Gastrocnemius medialis (tissue), 4 donors: ENCODE measurements at places on chromosomes 2 and 18. TPM values are rescaled to one million over a fixed set of nuclear protein-coding genes. Genes with fewer than 3 reads are reported as not detected.

- no peaks in the 10 kb centered on the region for H3K4me1 ChIP-seq
- H3K36me3 ChIP-seq: peaks cover 60% of the 10 kb centered on the region
- no peak overlapping the region for H3K4me3 ChIP-seq
- peak overlapping the region; percentile 9 for H3K27ac ChIP-seq
- DNase-seq: no peak
Observed at GRCh38 chr2:8729939-8730338, 48.1 kb downstream of the ID2 start.

DNA sequence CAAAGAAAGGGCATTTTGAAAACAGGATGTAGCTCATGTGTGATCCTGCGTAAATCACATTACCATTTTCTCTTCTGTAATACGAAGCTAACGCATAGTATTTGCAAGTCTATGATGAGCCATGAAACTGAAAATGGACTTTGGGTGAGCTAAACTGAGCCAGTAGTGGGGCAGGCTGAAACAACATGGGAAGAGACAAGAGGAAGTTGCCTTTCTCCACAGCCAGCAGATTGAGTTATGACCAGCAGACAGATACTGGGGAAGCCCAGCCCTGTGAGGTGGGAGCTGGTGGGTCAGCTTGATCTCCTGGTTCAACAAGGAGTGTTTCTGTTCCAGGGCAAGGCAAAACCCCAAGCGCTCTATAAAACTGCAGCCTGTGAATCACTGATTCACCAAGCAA is 11.8 kb downstream of the CYRIA start:
- H3K27me3 ChIP-seq: no peaks in the 10 kb centered on the region
- DNase-seq: no peak
- H3K4me1 ChIP-seq: peaks cover 98% of the 10 kb centered on the region

- no peak overlapping the region for H3K4me3 ChIP-seq
- no peaks in the 10 kb centered on the region for H3K27me3 ChIP-seq
- DNase-seq: no peak
- H3K36me3 ChIP-seq: no peaks in the 10 kb centered on the region
Observed at GRCh38 chr18:39600894-39601293, 2035.3 kb upstream of the CELF4 start.

DNA sequence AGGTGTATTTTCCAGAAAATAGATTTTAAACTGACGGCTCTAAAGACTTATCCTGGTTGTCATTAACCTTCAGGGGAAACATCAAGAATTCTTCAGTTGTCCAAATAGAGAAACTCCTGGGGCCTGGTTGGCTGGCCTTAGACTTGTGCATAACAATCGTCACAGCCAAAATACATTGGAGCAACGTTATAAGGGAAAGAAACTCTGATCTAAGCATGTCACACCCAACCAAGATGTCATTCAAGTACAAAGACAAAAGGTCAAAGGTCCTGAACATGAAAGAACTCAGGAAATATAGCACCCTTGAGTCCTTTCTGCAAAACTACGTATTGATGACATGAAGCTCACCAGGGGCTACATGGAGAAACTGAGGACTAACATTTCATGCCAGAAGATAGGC is 23.8 kb upstream of the APCDD1 start:
- H3K4me1 ChIP-seq: no peaks in the 10 kb centered on the region
- DNase-seq: no peak
- H3K27me3 ChIP-seq: no peaks in the 10 kb centered on the region
- H3K36me3 ChIP-seq: no peaks in the 10 kb centered on the region
- no peak overlapping the region for H3K4me3 ChIP-seq
- H3K27ac ChIP-seq: no peak overlapping the region

- DNase-seq: no peak
- no peak overlapping the region for H3K27ac ChIP-seq
- H3K27me3 ChIP-seq: no peaks in the 10 kb centered on the region
- no peaks in the 10 kb centered on the region for H3K36me3 ChIP-seq
- no peaks in the 10 kb centered on the region for H3K4me1 ChIP-seq
Observed at GRCh38 chr2:197121756-197122385, 188.7 kb downstream of the ANKRD44 start.

Gene MROH2A
- not detected for total RNA-seq

- H3K27me3 ChIP-seq: no peaks in the 10 kb centered on the region
- H3K27ac ChIP-seq: peak overlapping the region; percentile 44
- peaks cover 2% of the 10 kb centered on the region for H3K4me1 ChIP-seq
Observed at GRCh38 chr18:11937874-11938478, 29.9 kb upstream of the MPPE1 start.

Gene DUSP19
- 2.4 TPM for total RNA-seq
